Upper lobe of right lung (tissue), 1 donor: ENCODE measurements at places on chromosomes 12 and 14. TPM values are rescaled to one million over a fixed set of nuclear protein-coding genes. Genes with fewer than 3 reads are reported as not detected.

- DNase-seq, result no peak
These were observed 36.9 kb downstream of the PLEKHA5 start for GRCh38 chr12:19166387-19166786.

DNA sequence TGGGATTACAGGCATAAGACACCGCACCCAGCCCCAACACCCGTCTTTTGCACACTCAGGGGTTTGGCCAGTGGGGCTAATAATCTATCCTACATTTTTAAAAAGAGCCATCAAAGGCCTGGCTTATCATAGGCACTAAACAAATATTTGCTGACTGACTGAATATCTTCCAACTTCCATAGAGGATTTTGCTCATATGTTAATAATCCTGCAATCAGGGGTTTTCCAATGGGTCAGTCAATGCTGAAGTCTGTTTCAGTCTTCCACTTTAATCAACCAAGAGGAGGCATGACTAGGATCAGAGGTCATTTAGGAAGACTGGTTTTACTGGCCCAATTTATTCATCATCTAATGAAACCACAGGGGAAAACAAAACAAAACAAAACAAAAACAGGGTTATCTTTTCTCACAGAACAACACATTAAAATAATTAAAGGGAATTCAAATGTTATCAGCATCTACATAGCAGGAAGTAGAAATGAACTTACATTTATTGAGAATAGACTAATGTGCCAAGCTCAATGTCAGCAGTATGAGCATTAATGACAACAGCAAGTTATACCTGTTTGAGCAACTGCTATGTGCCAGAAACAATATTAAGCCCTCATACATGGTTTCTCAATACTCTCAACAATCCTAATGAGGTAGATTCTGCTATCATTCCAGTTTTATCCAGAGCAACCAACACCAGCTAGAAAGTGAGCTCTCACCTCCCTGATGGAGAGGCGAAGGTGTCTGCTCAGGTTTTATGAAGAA lies 372.2 kb downstream of the EGLN3 start:
- DNase-seq, result no peak

DNA sequence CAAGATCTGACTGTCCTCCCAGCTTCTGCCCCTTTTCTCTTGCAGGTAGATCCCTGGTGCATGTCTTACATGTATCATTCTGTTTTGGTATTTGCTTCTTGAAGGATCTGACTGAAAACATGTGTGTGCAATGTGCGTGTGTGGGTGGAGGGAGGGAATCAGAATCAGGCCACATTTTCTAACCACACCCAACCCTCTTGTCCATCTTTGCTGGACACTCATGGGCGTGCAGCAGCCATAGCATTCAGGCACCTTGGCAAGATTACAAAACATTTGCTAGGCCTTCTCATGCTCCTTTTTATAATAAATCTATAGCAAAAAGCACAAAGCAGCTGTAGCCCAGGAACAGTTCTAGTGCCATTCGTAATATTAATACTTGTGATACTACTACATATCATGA lies 233.6 kb upstream of the E2F7 start:
- DNase-seq, result no peak

DNA sequence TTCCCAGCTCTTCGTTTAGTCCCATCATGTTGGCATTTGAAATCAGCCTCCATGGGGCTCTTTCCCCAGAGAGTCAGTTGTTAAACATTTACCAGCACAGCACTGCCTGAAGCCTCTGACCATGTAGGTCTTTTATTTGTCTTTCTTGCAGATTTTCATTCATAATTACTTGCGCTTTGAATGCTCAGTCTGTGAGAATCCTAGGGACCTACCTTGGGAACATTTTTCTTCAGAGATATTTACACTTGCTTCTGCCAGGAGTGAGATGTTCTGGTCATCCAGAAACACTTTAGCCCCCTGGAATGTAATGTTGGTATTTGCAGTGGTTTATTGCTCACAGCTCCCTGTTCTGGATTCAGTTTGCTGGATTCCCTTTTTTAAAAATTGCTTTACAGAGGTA lies 41.7 kb downstream of the RPH3A start:
- DNase-seq, result no peak

The WNT5B gene
- total RNA-seq, result 2.3 TPM

The PROX2 gene
- total RNA-seq, result not detected

The TDG gene
- total RNA-seq, result 18.1 TPM
